ENCODE measurements at places on chromosomes 2 and 18.

- no peak for DNase-seq
Observed at GRCh38 chr2:43219383-43220228, 6.8 kb downstream of the ZFP36L2 start.

DNA sequence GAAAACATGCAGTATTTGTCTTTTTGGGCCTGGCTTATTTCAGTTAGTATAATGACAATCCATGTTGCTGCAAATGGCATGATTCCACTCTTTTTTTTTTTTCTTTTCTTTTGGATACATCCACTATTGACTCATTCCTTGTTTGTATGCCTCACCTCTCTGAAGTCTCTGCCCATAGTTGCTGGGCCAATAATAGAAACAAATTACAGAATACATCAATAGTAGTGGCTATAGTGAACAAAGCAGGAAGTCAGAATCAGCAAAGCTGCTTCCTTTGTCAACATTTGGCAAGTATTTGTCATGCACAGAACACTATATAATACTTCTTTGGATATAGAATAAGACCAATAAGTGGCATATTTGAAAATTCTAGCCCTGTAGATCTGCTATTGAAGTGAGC, 609.7 kb downstream of the STK39 start:
- no peak for DNase-seq

DNA sequence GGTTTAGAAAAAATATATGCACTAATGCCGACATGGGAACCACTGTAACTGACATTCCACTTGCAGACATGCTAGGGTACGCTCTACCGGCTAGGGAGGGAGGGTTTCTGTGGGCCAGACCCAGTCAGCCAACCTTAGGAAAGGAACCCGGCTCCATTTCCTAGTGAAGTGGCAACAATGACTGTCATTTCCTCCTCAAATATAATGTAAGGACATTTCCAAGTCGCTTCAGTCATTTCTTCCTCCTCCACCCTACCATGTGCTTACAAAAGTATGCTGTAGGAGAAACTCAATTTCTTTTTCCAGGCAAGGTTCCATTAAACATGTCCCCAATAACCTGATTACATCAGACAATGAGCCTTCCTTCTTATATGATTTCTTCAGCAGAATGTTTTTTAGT, 64.3 kb upstream of the PSMD14 start:
- DNase-seq = no peak

GRCh38 chr2:78154586-78154985, 632.4 kb upstream of the LRRTM4 start:
- no peak for DNase-seq

DNA sequence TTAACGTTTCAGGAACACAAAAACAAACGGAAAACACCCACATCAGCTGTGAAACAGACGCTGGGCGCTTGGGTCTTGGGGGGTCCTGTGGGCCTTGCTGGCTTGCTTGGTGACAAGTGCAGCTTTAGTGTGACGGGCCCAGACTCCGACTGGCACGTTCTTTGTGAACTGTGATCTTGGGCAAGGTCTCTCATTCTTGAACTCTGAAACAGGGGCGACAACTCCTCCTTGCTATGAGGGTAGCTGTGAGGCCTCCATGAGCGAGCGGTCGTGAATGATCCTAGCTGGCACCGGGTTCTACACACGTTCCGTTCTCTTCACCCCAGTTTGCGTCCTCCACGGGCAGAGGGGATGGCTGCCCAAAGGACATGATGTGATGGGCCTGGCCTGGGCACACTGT, 8.7 kb upstream of the COLEC11 start:
- DNase-seq = no peak

- no peak for DNase-seq
Observed at GRCh38 chr2:41955316-41956043, 92.3 kb upstream of the PKDCC start.

- no peak for DNase-seq
Observed at GRCh38 chr18:70640336-70640887, 351.6 kb downstream of the SOCS6 start.

DNA sequence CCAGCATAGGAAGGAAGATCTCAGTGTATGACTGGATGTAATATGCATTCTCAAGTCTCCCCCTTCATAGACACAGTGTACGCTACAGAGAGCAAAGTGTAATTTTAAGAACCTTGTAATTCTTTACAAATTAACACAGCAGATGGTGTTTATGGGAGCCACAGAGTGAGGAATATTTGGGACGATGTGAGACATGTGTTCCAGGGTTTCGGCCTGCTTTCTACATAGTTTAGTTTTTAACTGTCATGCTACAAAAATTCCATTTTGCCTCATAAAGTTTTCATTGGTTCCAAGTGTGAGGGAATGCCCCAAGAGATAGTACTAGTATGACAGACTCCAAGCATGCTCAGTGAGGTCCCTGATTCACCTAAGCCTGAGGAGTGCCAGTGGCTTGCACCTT, 76.2 kb upstream of the LRRTM1 start:
- DNase-seq = no peak

DNA sequence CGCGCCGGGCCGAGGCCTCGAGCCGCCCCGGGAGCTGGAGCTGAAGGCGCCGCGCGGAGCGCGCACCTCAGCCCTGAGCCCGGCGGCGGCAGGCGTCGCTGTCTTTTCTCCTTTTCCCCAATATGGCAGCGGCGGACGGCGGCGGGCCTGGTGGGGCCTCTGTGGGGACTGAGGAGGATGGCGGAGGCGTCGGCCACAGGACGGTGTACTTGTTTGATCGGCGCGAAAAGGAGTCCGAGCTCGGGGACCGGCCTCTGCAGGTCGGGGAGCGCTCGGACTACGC, 369 bp downstream of the SMCHD1 start:
- no peak for DNase-seq

All from mesothelial cell of epicardium (in vitro differentiated cells).